ENCODE measurements at places on chromosomes 7 and 10.

DNA sequence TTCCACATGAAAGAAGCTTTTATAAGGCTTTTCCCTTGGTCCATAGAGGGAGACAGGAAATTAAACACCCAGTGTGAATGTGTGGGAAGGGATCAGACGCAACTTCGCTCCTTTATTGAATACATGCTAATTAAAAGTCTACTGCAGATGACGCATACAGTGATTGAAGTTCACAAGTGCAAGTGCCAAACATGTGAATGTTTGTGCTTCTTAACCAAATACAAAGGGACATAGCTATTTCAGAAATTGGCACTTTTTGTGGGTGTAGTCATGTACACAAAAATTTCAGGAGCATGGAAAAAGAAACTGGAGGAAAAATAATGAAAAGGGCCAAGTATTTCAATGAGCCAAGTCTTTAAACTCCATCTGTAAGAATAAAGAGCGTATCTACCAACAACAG is 283.7 kb downstream of the SKAP2 start:
- DNase-seq: no peak

DNA sequence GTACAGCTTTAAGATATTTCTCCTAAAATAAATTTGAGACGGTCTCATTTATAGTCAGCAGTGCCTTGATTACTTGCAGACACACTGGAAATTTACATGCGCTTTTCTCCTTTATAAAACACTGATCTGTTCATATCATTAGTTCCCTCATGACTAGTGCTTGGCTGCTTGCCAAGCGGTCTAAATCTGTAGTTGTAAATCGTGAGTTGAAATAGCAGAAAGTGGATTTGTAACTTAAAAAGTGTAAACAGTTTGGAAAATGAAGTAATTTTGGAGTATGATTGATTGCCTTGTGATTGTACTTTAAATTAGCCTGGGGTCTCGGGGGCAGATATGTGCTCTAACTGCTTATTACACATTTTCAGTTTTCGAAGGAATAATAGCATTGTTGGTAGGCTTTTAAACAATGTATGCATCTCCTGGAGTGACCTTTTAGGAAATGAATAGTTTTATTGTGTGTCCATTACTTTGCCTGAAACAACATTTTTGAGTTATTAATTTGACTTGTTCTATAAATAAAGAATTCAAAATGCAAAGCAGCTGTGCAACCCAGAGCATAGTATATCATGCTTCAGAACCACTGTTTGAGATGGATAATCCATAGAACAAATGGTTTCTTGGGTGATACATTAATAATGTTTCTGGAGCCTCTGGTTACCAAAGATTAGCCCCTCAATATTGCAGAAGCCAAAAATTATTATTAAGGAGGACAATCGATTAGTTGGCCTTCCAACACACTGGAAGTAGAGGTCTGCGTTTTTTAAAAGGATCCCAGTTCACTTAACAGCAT is 73.3 kb downstream of the ARID5B start:
- DNase-seq: peak; percentile 77

DNA sequence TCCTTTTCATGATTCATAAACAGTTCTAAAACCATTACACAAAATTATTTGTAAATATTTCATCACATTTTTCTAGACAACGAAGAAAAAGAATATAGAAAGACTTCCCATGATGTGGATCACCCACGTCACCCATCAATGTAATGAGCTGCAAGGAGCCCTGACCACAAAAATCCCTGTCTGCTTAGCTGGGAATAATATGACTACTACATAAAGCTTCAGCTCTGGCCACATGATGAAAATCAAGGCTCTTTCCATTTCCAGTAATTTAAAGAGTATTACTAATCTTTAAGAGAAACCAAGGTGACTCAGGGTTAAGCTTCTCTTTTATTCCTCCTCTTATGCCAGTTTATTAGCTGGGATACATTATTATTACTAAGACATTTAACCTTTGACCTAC is 180.8 kb upstream of the CACNA2D1 start:
- no peak for DNase-seq

- no peak for DNase-seq
Observed at GRCh38 chr7:40833888-40834234, 699.1 kb downstream of the SUGCT start.

GRCh38 chr10:31820096-31820495 is 108.5 kb downstream of the ARHGAP12 start:
- no peak for DNase-seq

DNA sequence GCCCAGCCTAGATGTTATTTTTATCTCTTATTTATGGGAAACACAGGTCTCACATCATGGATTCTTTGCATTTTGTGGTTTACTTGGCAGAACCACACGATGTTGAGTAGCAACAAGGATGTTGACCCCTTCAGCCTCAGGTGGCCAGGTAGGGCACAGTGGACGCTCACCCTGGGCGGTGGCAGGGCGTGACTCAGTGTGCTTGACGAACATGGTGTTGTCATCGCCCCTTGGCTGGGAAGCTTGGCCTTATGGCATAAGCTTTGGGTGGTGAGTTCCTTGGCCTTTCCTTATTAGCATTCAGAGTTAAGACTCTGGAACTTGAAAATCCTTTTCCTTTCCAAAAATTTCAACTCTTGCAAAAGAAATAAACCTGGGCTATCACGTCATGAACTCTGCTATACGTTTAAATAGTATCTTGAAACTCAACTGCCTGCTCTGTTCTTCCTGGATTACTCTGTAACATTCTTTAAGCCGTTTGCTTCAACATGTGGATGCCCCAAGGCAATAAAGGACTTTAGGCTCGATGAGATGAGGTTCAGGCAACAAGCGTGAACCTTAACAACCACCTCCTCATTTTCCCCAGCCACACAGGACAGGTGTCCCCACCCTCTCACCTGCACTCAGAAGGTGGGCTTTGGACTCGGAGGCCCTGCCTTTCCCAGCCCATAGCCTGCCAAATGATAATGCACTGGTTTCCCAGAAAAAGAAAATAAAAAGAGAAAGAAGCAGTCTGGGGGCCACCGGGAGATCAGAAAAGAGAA is 22.5 kb upstream of the ECHDC3 start:
- DNase-seq: no peak

GRCh38 chr7:42692621-42693020 is 219.2 kb downstream of the C7orf25 start:
- DNase-seq: no peak

DNA sequence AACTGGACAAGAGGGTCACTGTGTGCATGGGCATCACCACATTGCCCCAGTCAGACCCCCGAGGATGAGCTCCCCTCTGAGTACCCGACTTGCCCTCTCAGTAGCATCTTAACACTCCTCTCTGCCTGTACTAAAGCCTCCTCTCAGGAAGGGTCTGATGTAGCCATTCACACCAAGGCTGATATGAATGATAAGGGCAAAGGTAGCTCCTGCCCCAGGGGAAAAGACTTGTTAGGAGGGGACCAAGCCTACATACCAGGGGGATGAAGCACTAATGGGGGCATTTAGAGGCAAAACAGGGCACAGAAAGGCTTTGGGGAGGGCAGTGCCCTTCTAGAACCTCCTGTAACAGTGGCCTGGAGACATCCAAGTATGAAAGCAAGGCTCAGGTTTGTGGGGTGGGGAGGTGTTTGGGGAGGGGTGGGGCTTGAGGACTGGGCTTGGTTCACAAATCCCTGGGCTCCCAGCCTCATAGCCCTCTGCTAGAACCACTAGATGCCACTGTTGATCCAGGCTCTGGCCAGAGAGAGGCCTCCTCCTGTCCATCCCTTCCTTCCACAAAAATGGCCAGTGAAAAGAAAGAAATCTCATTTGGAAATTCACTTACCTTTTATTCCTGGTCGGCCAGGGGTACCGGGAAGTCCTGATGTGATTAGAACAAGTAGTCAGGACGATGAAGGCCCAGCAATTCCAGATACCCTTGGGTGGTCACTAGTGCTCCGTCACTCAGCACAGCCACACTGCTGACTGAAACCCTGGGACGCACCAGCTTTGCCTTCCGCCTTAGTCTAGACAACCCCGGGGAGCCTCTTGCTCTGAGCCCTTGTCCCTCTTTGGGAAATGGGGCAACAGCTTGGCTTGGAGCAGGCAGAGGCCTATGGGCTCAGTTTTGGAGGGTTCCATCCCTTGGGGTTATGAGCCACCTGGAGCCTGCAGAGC is 40.3 kb downstream of the COL17A1 start:
- peak; percentile 35 for DNase-seq

DNA sequence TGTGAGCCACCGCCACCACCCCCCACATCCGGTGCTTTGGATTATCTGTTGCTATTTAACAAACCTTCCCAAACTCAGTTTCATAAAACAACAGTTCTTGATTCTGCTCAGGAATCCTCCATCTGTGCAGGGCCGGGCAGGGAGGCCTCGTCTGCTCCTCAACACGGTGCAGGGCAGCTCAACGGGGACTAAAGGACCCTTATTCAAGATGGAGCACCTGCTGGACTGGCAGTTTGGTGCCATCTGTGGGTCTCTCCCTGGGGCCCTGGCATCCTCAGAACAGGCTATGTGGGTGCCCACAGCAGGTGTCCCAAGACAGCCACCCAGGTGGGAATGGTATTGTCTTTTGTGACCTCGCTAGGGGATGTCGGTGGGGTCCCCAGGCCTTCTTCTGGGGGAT is 31.0 kb upstream of the ELFN1 start:
- no peak for DNase-seq

- DNase-seq: peak; percentile 31
Observed at GRCh38 chr7:89002981-89003956, 207.7 kb upstream of the TEX47 start.

DNA sequence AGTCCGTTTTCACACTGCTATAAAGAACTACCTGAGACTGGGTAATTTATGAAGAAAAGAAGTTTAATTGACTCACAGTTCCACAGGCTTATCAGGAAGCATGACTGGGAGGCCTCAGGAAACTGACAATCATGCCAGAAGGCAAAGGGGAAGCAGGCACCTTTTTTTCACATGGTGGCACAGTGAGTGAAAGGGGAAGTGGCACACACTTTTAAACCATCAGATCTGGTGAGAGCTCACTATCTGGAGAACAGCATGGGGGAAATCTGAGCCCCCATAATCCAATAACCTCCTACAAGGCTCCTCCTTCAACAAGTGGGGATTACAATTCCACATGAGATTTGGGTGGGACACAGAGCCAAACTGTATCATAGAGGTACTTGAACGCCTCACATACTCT is 30.0 kb downstream of the AGR3 start:
- no peak for DNase-seq

GRCh38 chr10:69075431-69075830 is 12.5 kb upstream of the SRGN start:
- DNase-seq: no peak

GRCh38 chr7:111752022-111752582 is 189.8 kb upstream of the IMMP2L start:
- peak; percentile 69 for DNase-seq

DNA sequence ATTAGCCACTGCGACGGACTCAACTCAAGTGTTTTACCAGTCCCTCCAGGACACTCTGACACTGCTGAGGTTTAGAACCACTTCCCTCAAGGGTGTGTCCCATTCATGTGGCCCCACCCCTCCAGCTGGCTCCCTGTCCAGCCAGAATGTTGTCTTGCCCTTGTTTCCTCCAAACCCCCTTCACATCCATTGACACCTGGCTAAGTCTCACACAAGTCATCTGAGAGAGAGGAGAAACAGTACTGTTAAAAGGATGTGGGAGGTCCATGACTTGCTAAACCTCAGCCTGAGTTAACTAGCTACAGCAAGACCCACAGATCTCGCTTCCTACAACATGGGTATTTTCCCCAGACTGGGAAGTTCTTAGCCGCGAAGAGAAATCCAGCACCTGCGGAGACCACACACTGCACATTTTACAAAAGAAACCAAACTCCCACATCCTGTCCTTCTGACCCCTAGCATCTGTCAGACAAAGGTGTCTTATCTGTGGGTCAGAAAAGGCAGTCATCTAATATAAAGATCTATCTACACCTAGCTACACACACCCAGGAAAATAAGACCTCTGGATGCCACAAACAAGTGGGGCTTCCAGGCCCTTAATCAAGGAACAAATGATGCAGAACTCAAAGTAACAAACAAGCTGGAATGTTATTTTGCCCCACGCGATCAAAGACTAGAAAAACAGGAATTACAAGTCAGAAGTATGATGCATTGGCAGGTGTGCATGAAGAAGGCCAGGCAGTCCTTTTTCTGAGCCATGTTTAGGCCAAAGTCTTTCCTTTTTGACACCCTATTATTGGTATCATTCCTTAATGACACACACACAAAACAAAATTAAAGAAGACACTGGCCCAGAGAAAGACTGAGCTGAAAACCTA is 13.9 kb downstream of the OSBPL3 start:
- peak; percentile 96 for DNase-seq

DNA sequence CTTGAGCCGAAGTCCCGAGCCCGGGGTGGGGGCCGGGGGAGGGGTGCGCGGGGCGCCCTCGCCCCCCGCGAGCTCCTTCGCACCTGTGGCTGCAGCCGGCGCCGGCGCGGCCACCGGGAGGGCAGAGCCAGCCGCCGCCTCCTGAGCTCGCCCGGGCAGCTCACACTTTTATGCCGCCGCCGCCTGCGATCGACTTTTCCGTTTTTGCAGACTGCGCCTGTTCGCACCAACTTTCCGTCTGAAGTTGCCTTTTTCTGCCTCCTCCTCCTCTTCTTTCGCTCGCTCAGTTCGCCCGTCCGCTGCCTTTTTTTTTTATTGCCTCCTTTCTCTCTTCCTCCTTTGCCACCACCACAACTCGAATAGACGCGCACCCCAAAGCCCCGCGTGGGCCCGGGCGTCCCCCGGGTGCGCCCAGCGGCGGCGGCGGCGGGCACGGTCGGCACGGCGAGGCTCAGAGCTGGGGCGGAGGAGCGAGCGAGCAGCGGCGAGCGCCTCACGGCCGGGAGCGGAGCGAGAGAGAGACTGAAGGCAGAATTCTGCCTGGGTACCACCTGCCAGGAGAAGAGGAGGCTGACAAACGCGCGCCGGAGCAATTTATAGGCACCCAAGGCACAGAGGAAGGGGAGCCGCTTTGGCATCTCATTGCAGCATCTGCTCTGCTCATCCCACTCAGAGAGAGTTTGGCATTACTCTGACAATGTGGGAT is at the start of gene C1QL3:
Gene C1QL3 (minus strand): TSS at position 569 of the 706 bp plus-strand sequence. CDS start 814 bp downstream, outside the sequence.
- DNase-seq: peak; percentile 54

DNA sequence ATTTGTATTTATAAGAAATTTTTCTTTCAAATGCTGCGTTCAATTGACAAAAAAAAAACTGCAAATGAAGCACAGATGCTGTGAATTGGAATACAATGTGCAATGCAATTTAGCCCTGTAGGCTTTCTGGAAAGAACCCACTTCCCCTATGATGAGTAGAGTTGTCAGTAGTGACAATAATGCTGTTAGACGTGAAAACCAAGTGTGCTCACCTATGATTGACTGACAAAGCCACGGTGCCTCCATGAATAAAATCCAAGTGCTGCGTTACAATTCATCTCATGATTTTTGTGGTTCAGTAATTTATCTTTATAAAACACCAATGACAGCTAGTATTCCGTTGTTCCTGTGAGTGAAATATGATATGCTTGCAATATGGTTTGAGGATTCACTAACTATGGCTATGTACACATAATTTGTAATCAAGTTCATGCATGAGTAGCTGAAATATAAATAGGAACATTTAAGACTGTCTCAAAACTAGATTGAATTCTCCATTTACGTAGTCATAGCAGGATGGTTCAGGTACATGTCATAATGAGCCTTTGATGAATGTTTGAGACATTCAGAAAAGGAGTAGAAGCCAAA is 1160.3 kb downstream of the CNTNAP2 start:
- DNase-seq: no peak
